Activated CD4-positive, alpha-beta T cell treated with anti-CD3 and anti-CD28 coated beads for 36 hours (primary cell): ENCODE measurements at places on chromosomes 12 and 14.

GRCh38 chr12:13141686-13142085, 38.2 kb upstream of the GSG1 start:
- no peaks in the 10 kb centered on the region for H3K36me3 ChIP-seq
- H3K27me3 ChIP-seq: no peaks in the 10 kb centered on the region
- no peak overlapping the region for H3K27ac ChIP-seq
- H3K4me3 ChIP-seq: no peak overlapping the region
- DNase-seq: no peak

- H3K4me1 ChIP-seq: peaks cover 10% of the 10 kb centered on the region
- no peaks in the 10 kb centered on the region for H3K36me3 ChIP-seq
- no peak overlapping the region for H3K27ac ChIP-seq
These were observed 11.6 kb upstream of the SRSF5 start for GRCh38 chr14:69755296-69755695.

GRCh38 chr12:49208146-49208545, 19.3 kb upstream of the TUBA1A start:
- no peaks in the 10 kb centered on the region for H3K4me1 ChIP-seq

GRCh38 chr14:77240336-77240915, 30.6 kb downstream of the NGB start:
- no peaks in the 10 kb centered on the region for H3K27me3 ChIP-seq
- H3K4me1 ChIP-seq: no peaks in the 10 kb centered on the region
- H3K36me3 ChIP-seq: no peaks in the 10 kb centered on the region

GRCh38 chr12:93323625-93324329, 53.9 kb upstream of the NUDT4 start:
- H3K27me3 ChIP-seq: no peaks in the 10 kb centered on the region
- DNase-seq: no peak
- peaks cover 4% of the 10 kb centered on the region for H3K4me1 ChIP-seq
- no peaks in the 10 kb centered on the region for H3K36me3 ChIP-seq

DNA sequence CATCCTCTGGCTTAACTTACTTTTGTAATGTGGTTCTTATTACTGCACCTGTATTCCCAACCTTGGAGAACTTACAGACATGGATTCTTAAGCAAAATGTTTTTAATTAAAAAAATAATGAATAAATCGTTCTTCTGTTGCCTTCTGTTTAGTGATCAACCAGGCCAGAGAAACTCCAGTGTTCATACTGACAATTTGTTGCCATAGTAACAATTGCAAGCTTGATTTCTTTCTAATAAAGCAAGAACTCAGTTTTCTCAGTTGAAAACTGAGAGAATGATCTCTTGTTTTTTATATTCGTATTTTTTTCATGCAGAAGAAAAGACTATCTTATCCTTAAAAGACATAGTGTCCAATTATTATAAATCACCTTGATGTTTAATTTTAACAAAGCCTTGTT, 106.5 kb upstream of the LMNTD1 start:
- H3K4me3 ChIP-seq: no peak overlapping the region
- H3K27ac ChIP-seq: no peak overlapping the region
- DNase-seq: no peak
- no peaks in the 10 kb centered on the region for H3K27me3 ChIP-seq
- H3K36me3 ChIP-seq: no peaks in the 10 kb centered on the region

DNA sequence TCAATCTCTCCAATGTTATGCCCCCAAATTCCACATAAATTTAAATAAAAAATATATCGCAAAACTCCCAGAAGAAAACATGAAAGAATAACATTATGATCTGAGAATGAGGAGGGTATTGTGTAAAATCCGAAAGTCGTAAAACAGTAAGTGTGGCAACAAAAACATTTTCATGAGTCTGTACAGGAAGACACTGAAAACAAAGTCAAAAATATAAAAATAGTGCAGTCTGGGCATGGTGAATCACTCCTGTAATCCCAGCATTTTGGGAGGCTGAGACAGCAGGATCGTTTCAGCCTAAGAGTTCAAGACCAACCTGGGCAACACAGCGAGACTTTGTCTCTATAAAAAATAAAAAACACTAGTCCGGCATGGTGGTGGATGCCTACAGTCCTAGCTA, 57.1 kb downstream of the SPTLC2 start:
- peaks cover 33% of the 10 kb centered on the region for H3K36me3 ChIP-seq
- H3K27ac ChIP-seq: no peak overlapping the region
- H3K4me3 ChIP-seq: no peak overlapping the region
- no peaks in the 10 kb centered on the region for H3K27me3 ChIP-seq
- H3K4me1 ChIP-seq: peaks cover 14% of the 10 kb centered on the region
- no peak for DNase-seq

DNA sequence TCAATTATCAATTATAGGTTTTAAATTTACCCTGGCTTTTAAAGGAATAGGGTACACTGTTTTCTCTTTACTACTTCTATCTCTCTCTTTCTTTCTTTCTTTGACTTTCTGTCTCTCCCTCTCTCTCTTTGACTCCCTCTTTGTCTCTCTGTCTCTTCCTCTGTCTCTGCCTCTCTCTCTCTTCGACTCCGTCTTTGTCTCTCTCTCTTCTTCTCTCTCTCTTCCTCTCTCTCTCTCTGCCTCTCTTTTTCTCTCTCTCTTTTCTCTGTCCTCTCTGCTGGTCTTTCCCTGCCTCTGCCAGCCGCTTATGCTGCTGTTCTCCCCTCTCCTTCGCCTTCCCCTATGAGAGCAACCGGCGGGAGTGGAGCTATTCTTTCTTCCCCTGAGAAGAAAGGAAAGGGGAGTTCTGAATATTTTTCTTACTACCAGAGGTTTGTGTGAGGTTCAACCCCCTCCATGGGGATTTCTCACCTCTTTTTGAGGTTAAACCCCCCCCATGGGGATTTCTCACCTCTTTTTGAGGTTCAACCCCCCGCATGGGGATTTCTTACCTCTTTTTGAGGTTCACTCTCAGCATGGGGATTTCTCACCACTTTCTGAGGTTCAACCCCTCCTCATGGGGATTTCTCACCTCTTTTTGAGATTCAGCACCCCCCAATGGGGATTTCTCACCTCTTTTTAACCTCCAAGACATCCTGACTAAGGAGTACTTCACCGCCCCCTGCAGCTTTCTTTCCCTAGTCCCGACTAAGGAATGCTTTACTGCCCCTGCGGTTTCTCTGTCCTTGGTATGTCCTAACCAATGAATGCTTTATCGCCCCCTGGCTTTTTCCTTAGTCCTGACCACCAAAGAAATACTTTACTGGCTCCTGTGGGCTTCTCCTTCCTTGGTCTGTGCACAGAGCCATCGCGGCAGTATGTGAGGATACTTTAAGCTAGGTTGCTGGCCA, 27.4 kb upstream of the DDHD1 start:
- peaks cover 2% of the 10 kb centered on the region for H3K27me3 ChIP-seq
- peaks cover 39% of the 10 kb centered on the region for H3K4me1 ChIP-seq
- H3K27ac ChIP-seq: peak overlapping the region; percentile 71
- no peaks in the 10 kb centered on the region for H3K36me3 ChIP-seq
- DNase-seq: peak; percentile 61

DNA sequence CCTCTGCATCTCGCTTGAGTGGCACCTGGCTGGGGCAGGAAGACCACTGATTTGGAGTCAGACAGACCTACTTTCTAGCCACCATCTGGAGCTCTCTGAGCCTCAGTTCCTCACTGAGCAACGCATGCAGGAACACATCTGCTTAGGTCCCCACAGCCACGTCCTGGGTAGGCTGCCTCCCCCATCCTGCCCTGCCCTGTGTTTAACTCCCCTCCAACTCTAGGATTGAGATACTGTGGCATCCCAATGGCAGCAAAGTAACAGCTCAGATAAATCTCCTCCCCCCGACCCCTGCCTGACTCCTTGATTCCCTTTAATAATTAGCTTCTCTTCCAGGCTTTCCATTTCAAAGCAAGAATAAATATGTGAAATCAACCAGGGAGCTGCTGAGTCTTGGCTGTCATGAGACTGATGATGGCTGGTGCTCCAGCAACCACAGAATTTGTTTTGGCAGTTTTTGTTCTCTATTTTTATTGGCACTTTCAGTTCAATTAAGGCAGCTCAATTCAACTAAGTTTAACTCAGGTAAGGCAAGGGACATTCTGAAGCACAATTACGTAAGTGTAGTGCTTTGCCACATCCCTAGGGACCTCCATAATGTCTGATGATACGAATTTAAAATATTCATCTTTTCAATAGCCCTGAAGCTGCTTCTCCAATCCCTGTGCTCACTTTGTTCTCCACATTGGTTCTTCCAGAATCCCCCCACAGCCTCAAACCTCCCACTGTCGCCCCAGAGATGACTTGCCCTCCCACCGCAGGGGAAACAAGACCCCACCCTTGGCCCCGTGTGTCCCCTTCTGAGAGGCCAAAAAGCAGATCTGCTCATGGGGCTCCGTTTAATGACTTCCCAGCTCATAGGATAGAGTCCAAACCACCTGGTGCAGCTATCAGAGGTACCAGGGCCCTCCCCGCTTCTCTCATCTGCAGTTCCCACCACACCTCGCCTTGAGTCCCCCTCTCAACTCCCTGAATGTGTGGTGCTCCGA, 58.2 kb downstream of the ESR2 start:
- no peaks in the 10 kb centered on the region for H3K36me3 ChIP-seq
- no peak overlapping the region for H3K4me3 ChIP-seq
- H3K27ac ChIP-seq: no peak overlapping the region
- peaks cover 14% of the 10 kb centered on the region for H3K4me1 ChIP-seq
- no peak for DNase-seq
- H3K27me3 ChIP-seq: peaks cover 3% of the 10 kb centered on the region

GRCh38 chr12:52038447-52038846, 12.8 kb upstream of the NR4A1 start:
- peak overlapping the region; percentile 24 for H3K27ac ChIP-seq
- no peak for DNase-seq
- H3K4me1 ChIP-seq: peaks cover 70% of the 10 kb centered on the region
- H3K27me3 ChIP-seq: no peaks in the 10 kb centered on the region
- peaks cover 4% of the 10 kb centered on the region for H3K36me3 ChIP-seq

DNA sequence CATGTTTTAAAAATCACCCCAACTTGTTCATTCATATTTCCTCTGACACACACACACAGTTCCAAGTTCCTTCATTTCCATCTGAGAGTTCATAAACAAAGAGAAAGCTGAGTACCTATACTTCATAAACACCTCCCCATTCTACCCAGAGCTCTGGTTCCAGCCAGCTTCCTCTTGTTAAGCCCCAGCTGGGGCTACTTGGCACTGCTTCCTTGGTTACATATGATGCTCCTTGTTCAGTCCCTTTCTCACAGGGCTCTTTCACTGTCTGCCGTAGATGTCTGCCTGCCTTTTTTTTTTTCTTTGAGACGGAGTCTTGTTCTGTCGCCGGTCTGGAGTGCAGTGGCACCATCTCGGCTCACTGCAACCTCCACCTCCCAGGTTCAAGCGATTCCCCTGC, 77.5 kb downstream of the COX16 start:
- peaks cover 8% of the 10 kb centered on the region for H3K27me3 ChIP-seq
- H3K36me3 ChIP-seq: no peaks in the 10 kb centered on the region
- no peak for DNase-seq
- no peak overlapping the region for H3K4me3 ChIP-seq

GRCh38 chr14:70052990-70053389, 135.8 kb downstream of the SLC8A3 start:
- H3K27me3 ChIP-seq: peaks cover 7% of the 10 kb centered on the region
- no peak overlapping the region for H3K27ac ChIP-seq
- no peak overlapping the region for H3K4me3 ChIP-seq
- H3K4me1 ChIP-seq: peaks cover 4% of the 10 kb centered on the region
- H3K36me3 ChIP-seq: no peaks in the 10 kb centered on the region
- peak; percentile 48 for DNase-seq

DNA sequence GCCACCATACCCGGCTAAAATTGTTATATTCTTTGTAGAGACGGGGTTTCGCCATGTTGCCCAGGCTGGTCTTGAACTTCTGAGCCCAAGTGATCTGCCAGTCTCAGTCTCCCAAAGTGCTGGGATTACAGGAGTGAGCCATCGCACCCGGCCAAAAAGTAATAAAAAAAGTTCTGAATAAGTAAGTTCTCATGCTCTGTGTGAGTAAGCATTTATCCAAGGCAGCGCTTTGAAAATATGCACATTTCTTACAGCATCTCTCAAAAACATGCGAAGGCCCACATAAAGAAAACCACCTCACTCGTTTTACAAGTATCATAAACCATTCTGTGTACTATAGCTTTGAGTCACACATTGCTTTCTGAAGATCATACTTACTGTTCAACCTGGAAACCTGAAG, 8.6 kb downstream of the GIT2 start:
- peaks cover 60% of the 10 kb centered on the region for H3K36me3 ChIP-seq
- no peaks in the 10 kb centered on the region for H3K27me3 ChIP-seq
- peaks cover 57% of the 10 kb centered on the region for H3K4me1 ChIP-seq
- peak; percentile 56 for DNase-seq

GRCh38 chr12:68176257-68176656, 16.7 kb upstream of the IFNG start:
- no peaks in the 10 kb centered on the region for H3K36me3 ChIP-seq
- peak overlapping the region; percentile 65 for H3K27ac ChIP-seq
- H3K4me3 ChIP-seq: no peak overlapping the region
- peaks cover 75% of the 10 kb centered on the region for H3K4me1 ChIP-seq

GRCh38 chr12:56119361-56119796, 1.3 kb downstream of the ZC3H10 start:
- H3K36me3 ChIP-seq: peaks cover 28% of the 10 kb centered on the region
- peak overlapping the region; percentile 82 for H3K27ac ChIP-seq
- H3K27me3 ChIP-seq: no peaks in the 10 kb centered on the region

- no peaks in the 10 kb centered on the region for H3K4me1 ChIP-seq
- no peaks in the 10 kb centered on the region for H3K36me3 ChIP-seq
- DNase-seq: no peak
These were observed 129.4 kb downstream of the PDE3A start for GRCh38 chr12:20497707-20498106.

DNA sequence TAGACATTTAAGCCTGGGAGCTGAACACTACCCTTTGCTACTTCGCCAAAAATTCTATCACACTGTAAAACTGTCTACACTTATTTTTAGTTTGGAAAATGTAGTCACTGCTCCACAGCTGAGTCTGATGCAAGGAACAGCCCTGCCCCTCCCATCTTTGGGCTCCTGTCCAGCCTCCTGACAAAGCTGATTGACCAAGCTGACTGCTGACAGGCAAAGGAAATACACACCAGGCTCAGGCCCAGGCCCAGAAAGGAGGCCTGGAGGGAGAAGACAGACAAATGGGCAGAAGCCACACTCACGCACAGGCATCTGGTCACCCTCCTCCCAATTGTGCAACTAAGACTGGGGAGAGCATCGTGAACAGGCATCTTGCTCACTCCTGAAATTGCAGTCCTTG, 55.3 kb downstream of the ISCA2 start:
- H3K36me3 ChIP-seq: no peaks in the 10 kb centered on the region
- no peak overlapping the region for H3K4me3 ChIP-seq
- no peak overlapping the region for H3K27ac ChIP-seq
- DNase-seq: no peak
- no peaks in the 10 kb centered on the region for H3K27me3 ChIP-seq
